ENCODE measurements at places on chromosomes 1 and 21.

- no peak for DNase-seq
Observed at GRCh38 chr1:213864091-213864490, 123.7 kb upstream of the PROX1 start.

DNA sequence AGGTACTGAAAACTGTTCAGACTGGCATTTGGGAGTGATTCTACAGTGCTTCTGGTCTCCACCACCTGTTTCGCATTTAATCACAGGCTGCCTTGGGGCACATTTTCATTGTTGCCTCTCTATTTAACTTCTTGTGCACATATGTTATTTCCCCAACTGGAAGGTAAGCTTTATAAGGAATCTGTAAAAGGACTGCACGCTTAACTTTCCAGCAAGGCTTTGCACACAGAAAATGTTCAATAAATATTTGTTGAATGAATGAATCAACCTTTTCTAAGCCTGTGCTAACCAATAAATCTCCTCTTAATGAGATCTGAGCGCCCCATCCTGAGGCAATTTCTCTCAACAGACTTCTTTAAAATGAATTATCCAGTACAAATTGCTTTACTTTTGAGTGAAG, 84.3 kb upstream of the ARHGAP29 start:
- no peak for DNase-seq

- DNase-seq, result no peak
Observed at GRCh38 chr1:119097380-119097779, 43.1 kb downstream of the WARS2 start.

GRCh38 chr1:65687428-65688214, 105.1 kb upstream of the PDE4B start:
- peak; percentile 47 for DNase-seq

- no peak for DNase-seq
Observed at GRCh38 chr1:228190778-228191177, 17.1 kb upstream of the OBSCN start.

DNA sequence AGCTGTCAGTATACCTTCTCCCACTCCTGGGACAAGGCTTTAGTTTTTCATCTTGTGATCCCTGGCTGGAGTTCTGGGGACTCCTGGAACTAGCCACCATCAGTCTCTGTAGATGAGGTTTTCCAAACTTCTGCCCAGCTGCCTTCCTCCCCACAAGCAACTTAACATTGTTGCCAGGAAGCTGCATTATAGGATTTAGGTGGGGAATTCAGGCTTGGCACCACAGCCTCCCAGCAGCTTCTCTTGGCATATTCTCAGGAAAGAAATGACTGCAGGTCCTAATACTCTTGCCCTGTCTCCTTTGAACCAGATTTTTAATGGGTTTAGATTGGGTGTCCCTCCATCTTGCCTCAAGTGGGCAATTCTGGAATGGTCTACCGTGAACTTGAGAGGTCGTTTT, 18.6 kb upstream of the KCNQ4 start:
- DNase-seq, result no peak

Measured in stimulated activated CD8-positive, alpha-beta memory T cell treated with anti-CD3 and anti-CD28 coated beads, Interleukin-7, amount 100 ng/mL, for 1 hour (primary cell).